ENCODE measurements at places on chromosomes 5 and 9.

DNA sequence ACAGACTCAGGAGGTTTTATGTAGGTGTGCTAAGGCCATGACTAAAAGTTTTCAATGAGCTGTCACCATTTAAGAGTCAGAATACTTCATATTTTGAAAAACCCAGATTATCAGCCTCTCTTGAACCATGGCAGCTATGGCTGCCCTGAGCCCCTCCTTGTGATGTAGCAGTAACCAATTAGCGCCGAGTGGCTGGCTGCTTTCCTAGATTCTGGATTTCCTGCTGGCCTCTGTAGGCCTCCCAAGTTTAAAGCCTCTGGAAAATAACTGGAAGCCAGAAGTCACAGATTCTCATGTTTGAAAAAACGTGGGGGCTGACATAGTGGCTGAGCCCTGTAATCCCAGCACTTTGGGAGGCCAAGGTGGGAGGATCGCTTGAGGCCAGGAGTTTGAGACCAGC is 25.5 kb downstream of the DAB2IP start:
- DNase-seq, result no peak

GRCh38 chr9:16315720-16316119 is 554.8 kb downstream of the BNC2 start:
- no peak for DNase-seq

DNA sequence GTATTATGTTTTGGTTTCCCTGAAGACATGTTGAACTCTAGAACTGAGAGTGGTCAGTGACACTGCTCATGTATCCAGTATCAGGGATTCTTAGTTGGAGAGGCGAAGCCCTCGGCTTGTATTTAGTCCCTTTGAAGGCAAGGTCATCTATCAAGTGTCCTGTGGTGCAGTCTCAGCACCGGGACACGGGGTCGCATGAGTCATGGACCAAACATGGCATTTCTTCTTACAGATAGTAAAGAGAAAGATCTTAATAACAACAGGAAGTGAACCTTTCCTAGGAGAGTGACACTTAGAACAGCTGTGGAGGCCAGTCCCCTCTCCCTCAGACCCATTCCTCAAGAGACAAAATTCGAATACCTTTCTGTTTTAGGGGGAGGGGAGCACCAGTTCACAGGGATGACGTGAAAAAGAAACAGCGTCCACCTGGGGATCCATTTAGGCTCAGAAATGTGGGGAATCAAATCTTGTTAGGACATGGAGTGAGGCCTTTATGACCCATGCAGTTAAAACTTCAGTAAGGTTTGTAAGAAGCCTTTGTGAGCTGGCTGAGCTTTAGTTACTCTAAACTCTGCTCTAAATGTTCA is 86.5 kb downstream of the ADGRV1 start:
- DNase-seq, result no peak

- DNase-seq, result no peak
Observed at GRCh38 chr9:134619448-134619982, 22.1 kb upstream of the COL5A1 start.

DNA sequence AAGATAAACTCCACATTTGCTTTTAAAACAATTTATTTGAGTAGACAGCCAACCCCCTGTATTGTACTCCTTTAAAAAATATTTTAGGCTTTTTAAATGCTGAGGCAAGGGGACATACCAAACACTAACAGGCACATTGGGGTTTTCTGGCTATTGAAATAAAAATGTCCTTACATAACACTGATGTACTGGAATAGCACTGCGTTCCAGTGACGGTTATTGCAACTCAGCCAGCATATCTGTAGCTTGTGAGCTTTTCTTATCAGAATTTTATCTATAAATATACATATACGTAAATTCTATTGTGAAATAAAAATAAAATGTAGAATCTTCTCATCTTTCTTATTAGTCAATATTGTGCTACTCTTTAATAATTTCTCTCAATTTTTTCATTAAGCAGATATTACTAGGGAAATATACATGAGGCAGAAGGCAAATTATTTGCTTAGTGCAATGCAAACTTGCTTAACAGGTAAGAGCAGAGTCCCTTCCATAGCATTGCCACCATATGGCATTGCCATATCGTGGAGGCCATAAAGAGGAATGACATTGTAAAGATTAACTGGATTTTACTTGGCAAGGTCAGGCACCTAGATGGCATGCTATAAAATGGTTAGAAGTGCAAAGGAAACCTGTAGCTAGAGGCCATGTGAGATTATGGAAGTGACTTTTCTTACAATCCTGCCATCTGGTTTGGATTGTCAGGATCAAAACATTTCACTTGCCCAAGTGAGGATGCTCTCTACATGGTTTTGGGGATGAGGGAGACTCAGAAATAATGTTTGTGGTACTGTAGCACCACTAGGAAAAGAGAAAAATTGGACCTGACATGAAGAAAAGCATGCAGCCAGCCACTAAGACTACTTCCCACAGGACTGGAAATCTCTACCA is 94.8 kb upstream of the CDKN2B start:
- no peak for DNase-seq

DNA sequence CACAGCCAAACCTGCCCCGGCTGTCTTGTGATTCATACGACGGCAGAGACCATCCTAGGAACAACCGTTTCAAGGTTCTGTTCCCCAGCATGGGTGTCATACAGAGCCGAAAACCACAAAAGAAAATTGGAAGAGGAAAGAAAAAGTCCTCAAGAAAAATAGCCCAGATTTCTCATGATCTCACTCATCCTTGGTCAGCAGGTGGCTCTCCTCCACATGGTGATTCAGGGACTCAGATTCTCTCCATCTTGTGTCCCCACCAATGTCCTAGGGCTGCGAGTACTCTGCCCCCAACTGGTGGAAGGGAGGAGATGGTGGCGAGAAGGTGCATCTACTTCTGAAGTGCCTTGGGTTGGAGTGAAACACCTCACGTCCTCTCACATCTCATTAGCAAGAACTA is 25.6 kb downstream of the PDZD2 start:
- no peak for DNase-seq

Measured in effector CD4-positive, alpha-beta T cell (primary cell).